ENCODE measurements at places on chromosomes 3 and 15.

DNA sequence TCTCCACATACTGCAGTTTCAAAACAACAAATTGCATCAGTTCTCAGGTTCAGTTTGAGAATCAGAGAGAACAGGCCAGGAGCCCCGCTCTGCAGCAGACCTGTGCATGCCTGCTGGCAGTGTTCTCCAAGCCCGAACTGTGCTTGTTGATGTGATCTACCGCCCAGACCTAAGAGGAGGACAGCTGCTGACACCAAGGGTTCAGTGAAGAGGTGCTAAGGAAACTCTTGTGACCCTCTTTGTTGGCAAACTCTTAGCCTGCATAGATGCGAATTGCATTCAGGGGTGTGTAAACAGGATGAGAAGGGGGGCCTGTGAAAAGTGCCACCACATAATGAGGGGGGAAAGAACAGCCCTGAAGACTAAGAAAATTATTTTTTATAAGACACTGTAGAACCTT is 89.8 kb downstream of the PDE8A start:
- DNase-seq, result no peak

DNA sequence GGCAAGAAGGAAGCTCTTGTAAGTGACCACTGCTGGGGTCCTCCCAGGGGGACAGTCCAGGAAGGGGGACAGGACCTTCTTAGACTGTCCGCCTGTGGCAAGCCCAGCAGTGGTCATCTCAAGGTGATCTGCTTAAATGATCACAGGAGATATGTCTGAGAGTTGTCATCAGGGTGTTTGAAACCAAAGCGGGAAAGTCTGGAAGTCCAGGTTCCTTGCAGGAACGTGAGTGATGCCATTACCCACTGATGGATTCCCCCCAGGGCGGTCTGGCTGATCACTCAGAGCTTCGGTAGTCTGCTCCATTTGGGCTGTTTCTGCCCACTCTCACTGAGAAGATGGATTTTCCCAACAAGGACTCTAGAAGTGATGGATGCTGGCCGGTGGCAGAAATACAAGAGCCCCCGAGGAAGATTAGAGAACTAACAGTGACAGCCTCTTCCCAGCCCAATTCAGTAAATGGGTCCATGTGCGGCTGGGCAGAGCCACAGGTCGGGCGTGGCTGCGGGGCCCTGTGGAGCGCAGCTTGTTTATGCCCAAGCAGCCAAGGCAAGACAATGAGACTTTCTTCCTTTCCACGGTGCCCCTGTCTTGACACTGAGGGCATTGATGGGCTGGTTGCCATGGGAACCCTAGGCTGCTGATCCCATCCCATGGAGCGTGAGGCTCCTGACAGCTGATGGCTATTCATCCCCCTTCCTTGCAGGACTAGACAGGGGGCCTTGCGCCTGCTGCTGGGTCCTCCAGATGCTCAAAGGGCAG is 9.5 kb downstream of the PCSK6 start:
- DNase-seq, result no peak

DNA sequence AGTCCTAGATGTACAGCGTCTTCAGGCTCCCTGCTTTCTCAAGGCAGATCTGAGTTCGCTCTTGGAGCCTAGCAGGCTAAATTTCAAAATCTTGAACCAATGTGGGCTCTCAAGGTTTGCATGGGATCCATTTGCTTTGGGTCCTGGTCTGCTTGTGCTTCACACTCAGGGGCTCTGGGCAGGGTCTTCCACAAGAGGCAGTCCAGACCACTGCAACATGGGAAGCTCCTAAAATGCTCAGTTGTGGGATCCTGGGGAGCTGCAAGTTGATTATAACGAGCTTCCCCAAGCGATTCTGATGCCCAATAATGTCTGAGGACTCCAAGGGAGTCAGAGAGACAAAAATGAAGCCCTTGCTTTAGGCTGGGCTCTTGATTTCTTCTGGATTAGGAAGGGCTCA is 6.7 kb downstream of the NUTM1 start:
- no peak for DNase-seq

- no peak for DNase-seq
Measured at GRCh38 chr15:58852347-58852746, 81.1 kb downstream of the SLTM start.

DNA sequence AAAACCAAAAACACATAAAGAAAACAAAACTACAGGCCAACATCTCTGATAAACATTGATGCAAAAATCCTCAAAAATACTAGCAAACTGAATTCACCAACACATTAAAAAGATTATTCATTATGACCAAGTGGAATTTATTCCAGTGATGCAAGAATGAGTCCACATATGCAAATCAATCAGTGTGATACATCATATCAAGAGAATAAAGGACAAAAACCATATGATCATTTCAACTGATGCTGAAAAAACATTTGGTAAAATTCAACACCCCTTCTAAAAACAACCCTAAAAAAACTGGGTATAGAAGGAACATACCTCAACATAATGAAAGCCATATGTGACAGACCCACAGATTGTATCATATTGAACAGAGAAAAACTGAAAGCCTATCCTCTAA is 265.6 kb upstream of the DCBLD2 start:
- no peak for DNase-seq

DNA sequence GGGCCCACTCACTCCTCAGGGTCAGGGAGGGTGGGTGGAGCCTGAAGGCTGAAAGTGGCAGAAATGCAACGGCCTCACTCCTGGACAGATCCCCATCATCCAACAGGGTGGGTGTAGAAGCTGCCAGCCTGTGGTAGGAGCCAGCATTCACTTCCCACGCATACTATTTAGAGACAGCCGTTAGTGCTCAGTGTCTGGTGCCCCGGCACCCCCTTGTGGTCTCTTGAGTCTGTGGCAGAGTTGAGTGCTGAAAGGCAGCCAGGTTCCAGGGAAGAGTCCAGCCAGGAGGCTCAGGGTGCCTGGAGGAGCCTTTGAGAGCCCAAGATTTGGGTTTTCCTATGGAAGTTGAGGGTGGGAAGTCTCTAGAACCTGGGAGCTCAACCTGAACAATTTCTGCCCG is 2.1 kb upstream of the GNAT1 start:
- no peak for DNase-seq

GRCh38 chr3:24157106-24157505 is 212.0 kb downstream of the NR1D2 start:
- DNase-seq, result no peak

- no peak for DNase-seq
Measured at GRCh38 chr15:94770199-94770598, 538.8 kb downstream of the MCTP2 start.

DNA sequence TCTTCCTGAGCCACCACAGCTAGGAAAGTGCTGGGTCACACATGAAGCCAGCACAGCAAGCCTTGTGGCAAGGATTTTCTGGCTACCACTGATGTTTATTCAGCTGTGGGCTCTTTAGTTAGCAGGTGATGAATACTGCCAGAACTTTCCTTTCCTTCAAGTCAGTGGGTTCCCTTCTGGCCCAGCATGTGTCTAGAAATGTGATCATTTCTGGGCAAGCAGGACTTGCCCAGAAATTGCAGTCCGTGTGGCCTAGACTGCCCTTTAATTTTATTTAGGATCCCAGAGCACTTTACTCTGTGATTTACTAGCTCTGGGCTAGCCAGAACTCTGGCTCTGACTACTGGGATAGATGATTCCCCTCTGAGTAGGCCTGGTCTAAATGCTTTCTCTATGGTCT is 397.5 kb downstream of the ZIC4 start:
- DNase-seq, result no peak

DNA sequence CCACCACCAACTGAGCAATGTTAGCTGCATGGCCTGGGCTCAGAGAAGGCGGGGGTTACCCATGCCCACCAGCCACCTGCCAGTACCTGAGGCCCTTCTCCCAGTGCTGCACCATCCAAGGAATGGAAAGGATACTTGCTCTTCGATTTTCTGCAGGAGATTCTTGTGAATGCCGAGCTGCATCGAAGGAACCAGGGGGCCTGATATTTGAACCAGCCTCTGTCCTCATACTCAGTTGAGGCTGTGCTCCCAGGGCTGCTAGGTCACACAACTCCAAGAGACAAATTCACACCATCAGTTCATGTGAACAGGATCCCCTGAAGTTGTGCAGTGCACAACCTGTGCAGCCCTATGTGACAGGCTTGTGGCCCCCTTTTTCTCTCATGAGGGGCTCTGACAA is 18.0 kb downstream of the PLA2G4F start:
- DNase-seq, result no peak

DNA sequence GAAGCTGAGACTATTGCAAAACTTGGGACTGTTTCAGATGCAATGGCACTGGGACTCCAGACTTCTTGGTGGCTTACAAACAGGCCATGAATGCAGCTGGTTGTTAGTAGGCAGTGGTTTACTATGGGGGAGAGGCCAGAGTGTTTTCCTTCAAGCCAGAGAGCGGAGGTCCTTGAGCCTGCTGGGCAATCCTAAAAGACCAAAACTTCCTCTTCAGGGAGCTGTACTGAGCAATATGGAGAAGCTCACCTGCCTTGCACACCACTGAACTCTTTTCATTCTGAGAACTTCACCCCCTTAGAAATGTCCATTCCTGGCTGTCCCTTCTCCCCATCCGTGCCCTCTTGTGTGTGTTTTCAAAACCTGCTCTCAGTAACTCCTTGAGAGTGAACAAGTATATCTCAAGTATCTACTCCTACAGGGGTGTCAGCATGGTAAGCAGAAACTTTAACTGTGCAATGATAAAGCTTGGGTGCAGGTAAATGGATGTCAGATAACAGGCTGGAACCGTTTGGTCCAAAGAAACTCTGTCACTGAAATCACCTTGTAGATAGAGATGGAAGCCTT is 213.9 kb downstream of the CLSTN2 start:
- DNase-seq, result no peak

GRCh38 chr3:39000008-39000450 is 51.7 kb downstream of the SCN11A start:
- DNase-seq, result peak; percentile 21

- no peak for DNase-seq
Measured at GRCh38 chr3:5010706-5011554, 31.7 kb downstream of the BHLHE40 start.

Measured in GM12864 (cell line).